ENCODE measurements at places on chromosomes 6 and 20. TPM values are rescaled to one million over a fixed set of nuclear protein-coding genes. Genes with fewer than 3 reads are reported as not detected.
A peak's percentile ranks its signal among the peaks of the same experiment; 100 is the strongest.

DNA sequence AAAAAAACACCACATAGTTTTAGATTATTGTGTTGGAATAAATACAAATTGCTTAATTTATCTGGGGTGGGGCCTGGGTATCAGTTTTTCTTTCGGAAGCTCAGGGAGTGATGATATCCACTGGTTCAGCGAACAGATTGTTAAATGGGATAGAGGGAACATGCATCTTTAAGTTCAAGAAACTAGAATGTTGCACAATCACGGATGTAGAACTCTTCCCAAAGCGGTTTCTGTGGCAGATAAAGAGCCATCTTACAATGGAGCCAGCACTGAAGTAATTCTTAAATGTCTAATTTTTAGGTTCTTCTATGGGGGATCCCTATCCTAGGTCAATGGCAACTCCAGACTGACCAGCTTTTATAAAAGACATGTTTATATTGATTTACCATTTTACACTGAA lies 9.7 kb upstream of the RMND1 start:
- DNase-seq: no peak

- DNase-seq: no peak
These were observed 45.9 kb upstream of the PLN start for GRCh38 chr6:118502169-118502568.

- DNase-seq: no peak
These were observed 13.6 kb upstream of the TTLL2 start for GRCh38 chr6:167311286-167311685.

GRCh38 chr6:106474466-106474865 lies 113.9 kb downstream of the CRYBG1 start:
- DNase-seq: no peak

DNA sequence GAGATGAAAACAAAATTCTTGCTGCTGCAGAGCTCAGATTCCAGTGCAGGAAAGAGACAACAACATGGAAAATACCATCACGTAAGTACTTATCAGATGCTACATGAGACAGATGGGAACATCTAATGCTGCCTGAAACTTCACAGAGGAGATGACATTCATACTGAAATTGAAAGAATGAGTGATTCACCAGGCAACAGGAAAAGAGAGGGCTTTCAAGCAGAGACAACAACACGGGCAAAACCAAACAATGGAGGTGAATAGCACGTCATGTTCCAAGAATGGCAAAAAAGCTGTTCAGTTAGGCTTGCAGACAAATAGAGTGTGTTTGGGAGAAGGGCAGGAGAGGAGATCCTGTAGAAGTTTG lies 39.3 kb downstream of the GTF2H5 start:
- peak; percentile 57 for DNase-seq

DNA sequence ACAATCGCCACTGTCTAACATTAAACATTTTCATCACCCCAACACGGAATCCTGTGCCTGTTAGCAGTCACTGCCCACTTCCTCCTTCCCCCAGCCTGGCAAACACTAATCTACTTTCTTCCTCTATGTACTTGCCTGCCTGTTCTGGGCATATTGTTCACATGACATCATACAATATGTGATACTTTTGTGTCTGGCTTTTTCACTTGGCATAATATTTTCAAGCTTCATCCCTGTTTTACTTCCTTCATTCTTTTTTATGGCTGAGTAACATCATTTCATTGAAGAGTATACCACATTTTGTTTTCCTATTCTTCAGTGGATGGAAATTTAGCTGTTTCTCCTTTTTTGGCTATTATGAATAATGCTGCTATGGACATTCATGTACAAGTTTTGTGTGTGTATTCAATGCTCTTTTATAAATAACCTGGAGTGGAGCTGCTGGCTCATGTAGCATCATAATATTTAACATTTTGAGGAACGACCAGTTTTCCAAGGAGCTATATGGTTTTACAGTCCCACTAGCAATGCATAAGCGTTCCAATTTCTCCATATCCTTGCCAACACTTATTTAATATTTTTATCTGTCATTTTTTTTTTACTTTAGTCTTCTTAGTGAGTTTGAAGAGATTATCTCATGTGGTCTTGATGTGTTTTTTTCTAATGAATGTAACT lies 360.1 kb downstream of the HDGFL1 start:
- DNase-seq: no peak

RCAN2 gene
- total RNA-seq: 0.91 TPM

EMILIN3 gene
- 0.05 TPM for total RNA-seq

ZKSCAN3 gene
- 3.1 TPM for total RNA-seq

C4A gene
- 3.4 TPM for total RNA-seq
